ENCODE measurements at places on chromosomes 6 and 20.

DNA sequence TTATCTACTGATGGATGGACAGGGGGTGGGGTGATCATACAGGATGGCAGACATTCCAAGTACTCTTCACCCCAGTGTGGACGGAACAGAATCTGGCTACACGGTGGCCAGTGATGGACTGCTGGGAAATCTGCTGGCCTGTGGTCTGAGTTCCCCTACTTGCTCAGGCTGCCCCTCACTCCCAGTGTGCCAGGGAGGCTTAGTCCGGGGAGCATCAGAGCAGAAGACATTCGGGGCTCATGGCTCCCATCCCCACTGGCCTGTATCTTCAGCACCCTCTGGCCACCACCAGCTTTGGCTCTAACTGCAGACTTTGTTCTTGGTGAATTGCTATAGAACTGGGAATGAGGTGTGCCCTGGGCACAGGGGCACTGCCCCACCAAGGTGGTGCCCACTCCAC lies 15.3 kb downstream of the TLDC2 start:
- no peak for DNase-seq

DNA sequence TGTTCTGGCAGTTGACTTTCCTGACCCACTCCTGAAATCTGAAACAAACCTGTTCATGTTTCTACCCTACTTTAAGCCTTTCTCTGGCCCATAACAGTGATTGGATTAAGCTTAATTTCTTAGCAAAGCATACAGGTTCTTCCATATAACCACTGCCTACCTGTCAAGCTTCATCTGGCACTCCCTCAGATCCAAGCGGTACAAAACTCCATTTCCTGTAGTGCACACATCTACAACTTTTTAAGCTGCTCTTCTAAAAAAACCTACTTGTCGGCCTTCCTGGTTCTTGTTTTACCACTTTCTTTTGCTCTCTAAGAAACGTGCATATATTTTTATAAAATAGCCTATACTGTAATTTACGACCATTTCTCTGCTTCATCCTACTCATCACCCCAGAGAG lies 916 bp upstream of the PPP1R11 start:
- no peak for DNase-seq

DNA sequence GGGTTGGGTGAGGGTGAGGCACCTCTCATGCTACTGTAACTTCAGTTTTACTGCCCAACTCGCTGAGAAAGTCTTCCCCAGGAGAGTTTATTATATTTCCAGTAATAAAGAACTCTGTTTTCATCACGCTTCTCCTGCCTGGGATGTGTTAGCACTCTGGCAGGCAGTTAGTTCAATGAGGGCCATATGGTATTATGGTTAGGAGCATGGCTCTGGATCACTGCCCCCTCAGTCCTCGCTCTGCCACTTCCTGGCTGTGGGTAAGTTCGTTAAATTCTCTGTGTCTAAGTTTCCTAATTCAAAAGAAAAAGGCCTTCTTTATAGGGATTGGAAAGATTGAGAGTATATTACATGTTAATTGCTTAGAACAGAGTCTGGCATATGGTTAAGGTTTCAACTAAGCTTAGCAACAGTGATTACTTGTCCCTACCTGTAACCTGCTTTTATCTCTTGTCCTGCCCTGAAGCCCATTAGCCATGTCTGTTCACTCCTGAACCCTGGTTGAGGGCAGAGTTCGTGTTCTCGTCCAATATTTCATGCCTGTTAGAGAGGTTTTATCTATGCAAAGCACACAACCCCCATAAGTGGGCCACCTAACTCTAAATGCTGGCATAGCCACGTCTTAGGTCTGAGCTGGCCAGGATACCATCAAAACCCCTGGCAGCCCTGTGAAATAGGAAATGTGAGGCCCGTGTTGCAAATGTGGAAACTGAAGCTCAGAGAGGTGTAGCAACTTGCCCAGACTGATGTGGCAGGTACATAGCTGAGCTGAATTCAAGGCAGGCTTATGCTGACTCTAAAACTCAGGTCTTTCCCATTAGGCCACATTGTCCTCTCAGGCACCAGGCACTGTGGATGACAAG lies 342.5 kb upstream of the JARID2 start:
- no peak for DNase-seq

DNA sequence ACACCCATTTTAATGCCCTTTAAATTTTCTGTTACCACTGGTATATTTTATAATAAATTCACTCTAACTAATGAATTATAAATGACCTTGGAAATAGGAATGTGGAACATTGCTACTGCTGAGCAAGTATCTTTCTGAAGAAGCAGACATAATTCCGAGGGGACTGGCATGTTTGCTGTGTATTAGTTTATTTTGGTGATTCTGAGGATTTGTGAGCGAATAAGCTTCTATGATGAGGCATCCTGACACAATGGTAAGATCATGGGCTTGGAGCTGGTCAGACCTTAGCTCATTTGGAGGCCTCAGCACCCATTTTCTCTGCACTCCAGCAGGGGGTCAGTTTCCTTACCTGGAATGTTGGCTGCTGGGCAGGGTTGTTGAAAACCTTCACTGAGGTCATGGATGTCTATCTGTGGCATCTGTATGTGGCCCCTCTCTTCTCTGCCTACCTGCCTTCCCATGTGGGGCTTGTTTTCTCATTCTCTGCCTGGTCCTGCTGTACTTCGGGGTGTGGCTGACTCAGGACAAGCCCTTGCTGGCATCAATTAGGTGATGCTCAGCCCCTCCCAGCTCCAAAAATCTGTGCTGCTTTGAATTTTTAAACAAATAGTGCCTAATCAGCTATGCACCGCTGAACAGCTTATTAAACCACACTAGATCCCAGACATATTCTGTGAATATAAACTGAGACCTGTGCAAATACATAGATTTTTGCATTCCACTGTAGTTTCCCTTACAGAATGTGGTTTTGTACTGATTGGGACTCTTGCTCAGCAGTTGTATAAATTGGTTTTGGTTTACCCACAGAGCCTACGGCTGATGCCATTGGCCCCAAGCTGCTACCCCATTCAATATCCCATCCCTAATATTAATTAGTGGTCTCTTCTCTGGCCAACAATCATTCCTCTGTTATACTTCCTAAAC lies 10.7 kb downstream of the ARID1B start:
- DNase-seq, result no peak

DNA sequence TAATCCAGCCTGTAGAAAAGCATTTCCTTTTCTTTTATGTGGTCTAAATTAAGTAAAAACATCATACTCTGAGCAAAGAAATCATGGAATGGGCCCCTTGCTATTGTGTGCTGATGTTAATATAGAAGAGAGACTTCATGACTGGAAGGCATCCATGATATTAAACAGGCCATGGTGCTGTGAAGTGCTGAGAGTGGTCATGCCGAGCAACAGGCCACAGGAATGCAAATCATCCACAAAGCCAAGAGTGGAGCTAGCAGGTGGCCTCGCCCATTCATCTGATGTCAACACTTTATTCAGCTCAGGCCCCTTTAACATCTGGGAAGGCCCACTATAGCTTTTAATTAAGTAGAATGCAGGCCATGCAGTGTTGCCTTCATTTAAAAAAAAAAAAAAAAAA lies 115.2 kb upstream of the HMGCLL1 start:
- DNase-seq, result no peak

- DNase-seq, result no peak
Observed at GRCh38 chr6:17280138-17280537, 1.0 kb upstream of the RBM24 start.

- DNase-seq, result no peak
Observed at GRCh38 chr6:1636971-1637871, 27.5 kb downstream of the FOXC1 start.

DNA sequence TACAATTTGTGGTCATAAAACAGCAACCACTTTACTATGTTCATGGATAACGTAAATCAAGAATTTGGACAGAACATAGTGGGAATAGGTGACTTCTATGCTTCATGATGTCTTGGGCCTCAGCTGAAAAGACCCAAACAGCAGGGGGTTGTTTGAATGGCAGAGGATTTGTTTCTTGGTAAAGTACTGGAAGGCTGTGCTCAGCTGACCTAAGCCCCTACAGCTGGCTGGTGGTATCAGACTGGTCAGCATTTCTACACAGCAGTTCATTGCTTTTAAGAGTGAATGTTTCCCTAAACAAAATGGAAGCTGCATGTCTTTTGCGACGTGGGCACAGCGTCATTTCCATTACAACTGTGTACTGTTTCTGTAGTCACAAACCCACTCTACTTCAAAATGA lies 148.5 kb upstream of the DEFB112 start:
- DNase-seq, result no peak

- no peak for DNase-seq
Observed at GRCh38 chr6:143685653-143686052, 7.9 kb downstream of the PHACTR2 start.

DNA sequence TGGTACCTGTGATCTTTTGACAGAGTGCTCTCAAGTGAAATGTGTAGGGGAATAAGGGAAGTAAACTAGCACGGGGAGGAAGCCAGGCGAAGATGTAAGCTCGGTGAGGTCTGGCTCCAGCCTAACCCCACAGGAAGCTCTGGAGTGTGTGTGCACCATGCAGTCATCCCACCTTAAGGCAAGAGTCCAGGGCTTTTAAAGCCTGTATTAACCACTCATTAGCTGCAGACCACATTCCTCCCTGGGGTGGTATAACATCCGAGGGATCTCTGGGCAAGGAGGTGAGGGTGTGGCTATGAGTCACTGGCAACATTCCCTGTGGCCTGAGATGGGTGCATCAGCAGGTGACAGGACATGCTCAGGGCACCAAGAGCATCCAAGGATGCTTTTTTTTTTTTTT lies 12.5 kb upstream of the RANBP9 start:
- DNase-seq, result no peak

DNA sequence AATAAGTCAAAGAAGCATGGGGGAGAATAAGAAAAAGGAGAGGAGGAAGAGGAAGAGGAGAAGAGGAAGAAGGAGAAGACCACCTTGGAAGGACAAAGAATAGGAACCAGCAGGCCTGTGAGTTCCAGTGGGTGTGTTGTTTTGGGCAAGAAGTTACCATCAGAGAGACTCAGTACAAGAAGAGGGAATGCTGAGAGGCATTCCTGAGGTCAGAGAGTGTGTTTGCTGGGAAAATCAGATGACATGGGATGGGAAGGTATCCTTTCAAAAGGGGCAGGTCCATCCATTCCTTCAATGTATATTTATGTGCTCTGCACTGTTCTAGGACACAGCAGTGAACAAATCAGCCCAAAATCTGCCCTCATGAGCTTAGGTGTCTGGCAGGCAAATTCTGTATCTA lies 40.5 kb upstream of the PRIM2 start:
- no peak for DNase-seq

DNA sequence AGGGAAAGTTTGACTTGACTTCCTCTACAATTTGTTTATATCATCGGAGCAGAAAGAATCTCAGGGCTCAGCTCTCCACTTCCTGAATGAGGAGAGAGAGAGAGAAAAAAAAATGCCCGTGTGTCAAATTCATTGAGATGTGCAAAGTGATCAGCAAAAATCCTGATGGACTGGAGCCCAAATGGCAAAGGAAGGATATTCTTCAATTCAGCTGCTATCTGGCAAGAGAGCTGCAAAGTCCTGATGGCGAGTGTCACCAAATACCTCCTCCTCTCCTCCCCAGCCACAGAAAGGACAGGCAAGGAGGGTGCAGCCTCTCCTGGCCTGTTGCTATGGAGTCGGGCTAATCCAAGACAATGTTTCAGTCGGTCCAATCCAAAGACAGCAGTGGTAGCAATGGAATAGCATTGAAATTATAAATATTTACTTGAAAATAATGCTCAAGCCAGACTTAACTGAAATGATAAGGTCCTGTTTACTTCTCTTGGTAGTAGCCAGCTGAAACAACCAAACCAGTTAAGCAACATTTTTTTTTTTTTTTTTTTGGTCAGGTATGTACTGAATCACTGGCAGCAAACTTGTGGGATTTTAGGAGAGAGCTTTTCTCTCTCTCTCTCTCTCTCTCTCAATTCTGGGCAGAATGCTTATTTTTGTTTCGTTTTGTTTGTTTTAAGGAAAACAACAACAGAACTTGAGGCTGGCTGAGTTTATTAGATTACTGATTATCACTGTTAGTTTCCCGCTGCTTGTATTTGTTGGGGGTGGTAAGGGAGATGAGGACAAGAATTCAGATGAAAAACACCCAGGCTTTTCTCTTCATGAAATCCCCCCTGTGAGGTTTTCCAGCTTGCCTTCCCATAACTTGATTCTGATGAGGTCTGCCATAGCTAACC lies 204.2 kb downstream of the BCAS1 start:
- no peak for DNase-seq

DNA sequence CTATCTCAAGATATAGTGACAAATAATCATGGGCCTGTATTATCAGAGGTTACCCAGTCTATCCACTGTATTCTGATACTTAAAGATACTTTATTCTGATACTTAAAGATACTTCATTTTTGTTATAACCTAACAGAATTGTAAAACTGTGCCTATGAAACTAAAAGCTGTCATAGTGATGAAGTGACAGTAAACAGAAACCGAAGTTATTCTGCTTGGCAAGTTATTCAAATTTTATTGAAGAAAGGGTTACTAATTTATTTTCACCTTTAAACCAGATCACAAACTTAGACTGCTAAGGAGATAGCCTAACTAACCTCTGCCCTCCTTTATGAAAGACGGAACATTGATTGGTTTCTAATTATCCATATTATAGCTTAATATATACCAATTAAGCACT lies 604.6 kb upstream of the IMPG1 start:
- no peak for DNase-seq

DNA sequence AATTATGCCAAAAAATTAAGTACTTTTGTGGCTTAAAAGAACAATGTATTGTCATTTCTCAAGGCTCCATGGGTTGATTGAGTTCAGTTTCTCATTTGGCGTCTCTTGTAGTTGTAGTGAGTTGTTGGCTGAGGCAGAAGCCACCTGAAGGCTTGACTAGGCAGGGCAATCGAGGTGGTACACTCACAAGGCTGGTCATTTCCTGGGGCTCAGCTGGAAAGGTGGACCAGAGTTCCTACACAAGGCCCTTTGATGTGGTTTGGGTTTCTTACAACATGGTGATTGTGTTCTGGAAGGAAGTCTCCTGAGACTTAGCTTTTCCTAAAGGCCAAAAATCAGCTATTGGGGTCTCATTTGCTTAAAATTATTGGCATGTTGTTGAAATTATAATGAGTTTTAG lies 22.6 kb downstream of the MAS1 start:
- no peak for DNase-seq
